ENCODE measurements at places on chromosomes 6 and 20.

GRCh38 chr6:71139249-71139648 is 149.4 kb upstream of the OGFRL1 start:
- DNase-seq, result no peak

GRCh38 chr20:848193-848592 is 14.7 kb downstream of the FAM110A start:
- DNase-seq, result no peak

GRCh38 chr6:36968266-36968977 is 13.9 kb downstream of the PI16 start:
- no peak for DNase-seq

- no peak for DNase-seq
Observed at GRCh38 chr6:152981989-152982903, 595 bp downstream of the FBXO5 start.

DNA sequence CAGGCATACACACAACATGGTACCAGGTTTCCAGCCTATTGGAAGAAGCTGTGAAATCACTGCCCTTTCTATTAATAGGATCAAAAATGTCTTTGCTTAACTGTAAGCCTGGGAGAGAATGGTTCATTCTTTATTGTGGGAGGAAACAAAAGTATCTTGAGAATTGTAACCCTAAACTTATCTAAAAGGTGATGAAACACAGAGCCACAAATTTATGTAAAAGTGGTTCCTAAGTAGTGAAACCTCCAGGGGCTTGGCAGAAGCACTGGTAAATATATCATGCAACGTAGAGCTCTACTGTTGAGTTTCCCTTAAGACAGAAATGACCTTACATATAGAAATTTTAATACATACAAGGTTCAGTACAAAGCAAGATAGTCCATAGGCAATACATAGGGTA is 17.2 kb upstream of the NOX3 start:
- no peak for DNase-seq

- no peak for DNase-seq
Observed at GRCh38 chr6:36855750-36856149, 16.5 kb upstream of the CPNE5 start.

DNA sequence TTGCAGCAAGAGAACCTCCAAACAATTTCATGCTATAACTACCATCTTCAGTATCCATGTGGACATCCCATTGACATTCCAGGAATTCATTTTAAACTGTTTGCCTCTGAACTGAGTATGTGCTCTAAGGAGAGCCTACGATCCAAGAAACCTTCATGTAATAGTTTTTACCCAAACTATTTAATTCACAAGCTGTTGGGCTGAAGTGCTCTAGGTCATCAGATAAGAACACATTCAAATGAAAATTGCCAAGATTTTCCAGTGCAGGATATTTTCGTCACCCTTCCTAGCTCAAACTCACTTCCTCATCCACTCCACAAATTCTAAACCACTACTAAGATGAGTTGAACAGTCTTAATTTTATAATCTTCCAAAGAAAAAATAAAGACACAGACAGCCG is 12.8 kb downstream of the RSPO3 start:
- no peak for DNase-seq

DNA sequence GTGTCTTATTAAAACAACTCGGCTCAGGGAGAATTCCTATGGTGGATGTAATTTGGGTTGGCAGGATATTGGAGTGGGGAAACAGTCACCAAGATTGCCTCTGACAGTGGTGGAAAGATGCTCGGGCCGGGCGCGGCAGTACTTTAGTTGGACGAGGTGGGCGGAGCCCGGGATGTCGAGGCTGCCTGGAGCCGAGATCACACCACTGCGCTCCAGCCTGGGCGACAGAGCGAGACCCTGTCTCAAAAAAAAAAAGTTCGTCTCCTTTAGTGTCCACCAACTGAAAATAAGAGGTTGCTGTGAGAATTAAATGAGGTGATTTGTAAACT is 621 bp downstream of the NOL7 start:
- DNase-seq, result peak; percentile 16

DNA sequence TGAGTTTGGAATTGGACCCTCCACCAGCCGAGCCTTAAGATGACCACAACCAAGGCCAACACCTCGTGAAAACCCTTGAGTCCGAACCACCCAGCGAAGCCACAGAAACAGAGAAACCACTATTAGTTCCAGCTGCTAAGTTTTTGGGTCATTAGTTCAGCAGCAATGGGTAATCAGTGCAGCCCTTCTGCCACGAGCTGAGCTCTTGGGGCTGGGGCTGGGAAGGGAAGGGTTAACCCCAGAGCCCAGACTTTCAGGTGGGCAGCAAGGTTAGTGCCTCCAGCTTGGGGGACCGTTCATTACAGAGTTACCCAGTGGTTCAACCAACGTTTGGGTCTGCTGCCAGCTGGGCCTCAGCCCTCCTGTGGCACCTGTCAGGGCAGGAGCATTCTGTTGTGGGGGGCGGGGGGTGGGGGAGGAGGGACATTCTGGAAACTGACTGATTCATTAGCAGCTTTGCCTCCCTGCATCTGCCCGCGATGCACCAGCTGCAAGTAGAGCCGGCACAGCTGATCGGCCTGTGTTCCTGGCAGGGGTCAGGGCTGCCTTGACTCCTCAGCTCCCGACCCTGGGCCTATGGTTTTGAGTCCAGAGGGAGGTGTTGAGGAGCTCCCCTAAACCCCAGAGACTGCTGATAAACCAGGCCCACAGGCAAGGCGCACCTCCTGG is 52.7 kb downstream of the TGM2 start:
- no peak for DNase-seq

DNA sequence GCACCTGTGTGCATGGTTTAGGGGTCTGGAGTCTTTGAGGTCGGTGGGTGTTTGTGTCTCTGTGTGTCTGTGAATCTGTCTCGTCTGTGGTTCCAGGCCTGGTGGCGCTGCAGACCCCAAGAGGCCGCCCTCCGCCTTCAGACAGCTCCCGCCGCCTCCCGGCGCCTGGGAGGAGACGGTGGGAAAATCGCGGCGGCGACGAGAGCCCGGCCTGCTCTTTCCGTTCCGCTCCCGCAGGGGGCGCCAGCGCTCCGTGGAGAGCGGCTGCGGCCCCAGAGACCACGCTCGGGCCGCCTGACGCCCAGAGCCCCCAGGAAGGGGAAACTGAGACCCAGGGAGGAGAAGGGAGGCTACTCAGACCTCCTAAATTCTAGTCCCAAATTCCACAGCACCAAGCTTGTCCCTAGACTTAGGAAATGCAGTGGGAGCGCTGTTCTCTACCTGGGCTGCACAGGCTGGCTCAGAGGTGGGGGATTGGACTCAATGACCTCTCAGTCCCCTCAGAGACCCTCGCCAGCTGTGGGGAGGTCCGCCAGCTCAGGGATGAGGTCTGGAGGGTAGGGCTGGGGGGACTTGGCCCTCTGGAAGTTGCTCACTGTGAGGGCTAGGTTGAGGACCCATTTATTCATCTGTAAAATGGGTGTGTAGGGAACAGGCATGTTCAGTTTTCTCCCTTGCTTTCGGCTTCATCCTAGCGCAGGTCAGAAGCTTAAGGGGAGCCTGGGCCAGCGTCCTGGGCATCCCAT is 36.9 kb upstream of the BLCAP start:
- no peak for DNase-seq

- no peak for DNase-seq
Observed at GRCh38 chr6:44464527-44465310, 77.2 kb downstream of the CDC5L start.

- no peak for DNase-seq
Observed at GRCh38 chr6:146277142-146277541, 248.3 kb downstream of the GRM1 start.

GRCh38 chr20:52529826-52530225 is 338.2 kb upstream of the ZFP64 start:
- DNase-seq, result no peak

- DNase-seq, result no peak
Observed at GRCh38 chr6:43887906-43888683, 118.1 kb downstream of the VEGFA start.

DNA sequence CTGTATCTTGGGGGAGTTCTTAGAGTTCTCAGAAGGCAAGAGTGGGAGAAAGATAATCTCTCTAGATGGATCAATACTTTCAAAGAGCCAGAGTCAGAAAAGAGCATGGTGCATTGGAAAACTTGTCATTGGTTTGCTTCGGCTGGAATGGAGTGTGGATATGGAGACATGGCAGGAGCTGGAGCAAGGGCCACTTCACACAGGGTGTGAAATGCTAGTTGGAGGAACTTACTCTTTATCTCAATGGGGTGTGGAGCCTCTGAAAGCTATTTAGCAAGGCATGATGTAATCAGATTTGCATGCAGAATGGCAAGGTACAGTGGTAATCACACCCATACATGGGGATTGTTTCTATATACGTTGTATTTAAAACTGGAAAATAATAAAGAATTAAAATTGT is 31.5 kb upstream of the PAQR8 start:
- DNase-seq, result no peak

GRCh38 chr6:16676376-16676775 is 84.9 kb downstream of the ATXN1 start:
- no peak for DNase-seq

- no peak for DNase-seq
Observed at GRCh38 chr6:111959766-111960165, 86.5 kb upstream of the FYN start.

- DNase-seq, result peak; percentile 25
Observed at GRCh38 chr20:47493175-47493962, 8.3 kb upstream of the NCOA3 start.

GRCh38 chr20:59680148-59680650 is 75.9 kb downstream of the PHACTR3 start:
- no peak for DNase-seq

DNA sequence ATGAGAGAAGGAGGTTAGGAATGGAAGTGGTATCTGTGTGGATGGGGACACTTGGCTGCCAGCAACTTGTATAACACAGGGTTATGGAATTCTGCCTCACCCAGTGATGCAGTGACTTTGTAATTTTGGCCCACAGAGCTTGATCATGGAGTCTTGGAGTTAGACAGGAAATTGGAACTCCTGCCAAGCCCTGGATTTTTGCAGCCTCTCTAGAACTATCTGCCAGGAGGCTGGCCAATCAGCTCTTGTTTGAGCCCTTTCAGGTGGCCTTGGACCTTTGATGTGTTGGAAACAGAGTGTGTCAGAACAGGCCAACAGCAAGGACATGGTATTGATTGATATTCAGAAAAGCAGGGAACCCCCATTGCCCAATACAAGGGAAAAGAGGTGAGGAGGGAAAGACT is 157.7 kb upstream of the GGTLC1 start:
- no peak for DNase-seq

GRCh38 chr20:11162026-11162775 is 488.4 kb upstream of the JAG1 start:
- DNase-seq, result no peak

GRCh38 chr20:20083807-20084206 is 31.5 kb downstream of the CFAP61 start:
- DNase-seq, result no peak

GRCh38 chr6:164114651-164115050 is 700.1 kb downstream of the QKI start:
- no peak for DNase-seq

GRCh38 chr20:41524980-41525613 is 93.1 kb downstream of the CHD6 start:
- no peak for DNase-seq

DNA sequence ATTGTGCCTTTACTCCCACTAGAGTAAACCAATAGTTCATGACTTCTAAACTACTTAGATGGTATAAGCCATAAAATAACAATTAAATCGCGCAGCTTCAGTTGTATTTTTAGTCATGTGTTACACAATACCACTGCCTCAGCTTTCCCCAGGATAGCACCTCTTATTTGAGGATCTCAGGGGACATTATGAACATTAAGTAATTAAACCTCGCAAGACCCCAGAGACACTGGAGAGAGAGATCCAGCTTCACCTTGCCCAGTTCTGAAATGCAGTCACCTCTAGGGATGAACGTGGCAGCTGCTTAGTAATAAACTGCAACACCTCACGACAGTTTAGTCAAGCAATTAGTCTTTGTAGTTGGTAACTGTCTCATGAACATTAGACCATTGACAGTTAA is 87.1 kb downstream of the CFAP61 start:
- DNase-seq, result no peak

GRCh38 chr6:33207552-33208090 is 679 bp upstream of the RING1 start:
- DNase-seq, result peak; percentile 45

GRCh38 chr6:25769983-25770382 is 15.4 kb downstream of the SLC17A4 start:
- no peak for DNase-seq

GRCh38 chr6:112231594-112232060 is 22.7 kb downstream of the LAMA4 start:
- DNase-seq, result peak; percentile 64

DNA sequence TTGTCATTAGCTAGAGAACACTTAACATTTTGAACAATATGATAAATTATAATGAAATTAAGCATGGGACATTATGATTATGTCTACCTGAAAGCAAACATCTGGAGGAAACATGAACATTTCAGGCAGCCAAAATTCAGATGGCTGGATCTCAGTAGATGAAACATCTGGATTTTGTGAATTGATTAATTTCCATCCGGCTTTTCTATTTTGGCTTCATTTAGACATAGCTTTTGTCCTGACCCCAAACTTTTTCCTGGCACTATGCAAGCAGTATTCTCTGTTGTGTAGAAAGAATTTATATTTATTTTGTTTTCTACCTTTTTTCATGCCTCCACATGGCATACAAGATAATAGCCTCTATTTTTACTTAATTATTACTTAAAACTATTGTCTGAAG is 186.3 kb downstream of the OGFRL1 start:
- no peak for DNase-seq

- no peak for DNase-seq
Observed at GRCh38 chr6:122719176-122719575, 60.3 kb upstream of the FABP7 start.

DNA sequence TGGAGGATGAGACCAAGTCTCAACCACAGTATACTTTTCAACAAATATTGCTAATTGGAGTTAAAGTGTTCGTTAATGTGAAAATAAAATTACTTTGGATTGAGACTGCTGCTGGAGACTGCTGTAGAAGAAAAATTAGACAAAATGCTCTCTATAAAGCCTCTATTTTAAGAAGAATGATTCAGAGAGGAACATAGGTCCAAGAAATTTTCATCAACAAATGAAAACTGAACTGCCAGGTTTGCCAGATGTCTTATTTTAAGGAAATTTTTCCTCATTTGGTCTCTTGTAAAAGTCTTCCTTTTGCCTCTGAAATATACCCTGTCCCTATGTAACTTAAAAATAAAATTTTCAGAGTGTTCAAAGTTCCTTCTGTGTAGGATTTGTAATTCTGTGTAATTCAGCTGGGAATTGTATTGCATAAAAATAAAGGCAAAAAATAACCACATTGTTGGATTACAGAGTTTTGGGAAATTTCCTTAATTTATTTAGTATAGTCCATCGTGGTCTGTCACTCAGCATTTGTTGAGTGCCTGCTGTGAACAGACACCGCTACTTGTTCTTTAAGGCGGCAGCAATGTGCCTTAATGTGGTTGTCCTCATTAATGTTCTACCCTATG is 27.4 kb downstream of the ANKS1A start:
- DNase-seq, result no peak

DNA sequence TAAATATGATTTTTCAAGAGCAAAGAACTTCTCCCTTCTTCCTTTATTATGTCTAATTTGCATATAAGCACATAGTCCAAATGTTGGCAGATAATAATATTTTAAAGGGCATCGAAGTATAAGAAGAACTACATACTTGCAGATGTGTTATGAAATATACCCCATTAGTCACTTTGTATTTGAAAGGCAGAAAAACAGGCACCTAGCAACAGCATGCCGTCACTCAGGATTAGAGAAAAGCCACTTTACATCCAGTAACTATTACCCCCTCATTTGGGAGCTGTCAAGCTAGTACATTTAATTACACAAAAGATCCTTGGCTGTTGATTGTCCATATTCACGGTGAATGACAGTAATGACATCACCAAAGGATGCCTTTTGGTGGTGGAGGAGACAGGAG is 99.3 kb upstream of the ARMC2 start:
- no peak for DNase-seq
